ENCODE measurements at places on chromosomes 3 and 15. TPM values are rescaled to one million over a fixed set of nuclear protein-coding genes. Genes with fewer than 3 reads are reported as not detected.

DNA sequence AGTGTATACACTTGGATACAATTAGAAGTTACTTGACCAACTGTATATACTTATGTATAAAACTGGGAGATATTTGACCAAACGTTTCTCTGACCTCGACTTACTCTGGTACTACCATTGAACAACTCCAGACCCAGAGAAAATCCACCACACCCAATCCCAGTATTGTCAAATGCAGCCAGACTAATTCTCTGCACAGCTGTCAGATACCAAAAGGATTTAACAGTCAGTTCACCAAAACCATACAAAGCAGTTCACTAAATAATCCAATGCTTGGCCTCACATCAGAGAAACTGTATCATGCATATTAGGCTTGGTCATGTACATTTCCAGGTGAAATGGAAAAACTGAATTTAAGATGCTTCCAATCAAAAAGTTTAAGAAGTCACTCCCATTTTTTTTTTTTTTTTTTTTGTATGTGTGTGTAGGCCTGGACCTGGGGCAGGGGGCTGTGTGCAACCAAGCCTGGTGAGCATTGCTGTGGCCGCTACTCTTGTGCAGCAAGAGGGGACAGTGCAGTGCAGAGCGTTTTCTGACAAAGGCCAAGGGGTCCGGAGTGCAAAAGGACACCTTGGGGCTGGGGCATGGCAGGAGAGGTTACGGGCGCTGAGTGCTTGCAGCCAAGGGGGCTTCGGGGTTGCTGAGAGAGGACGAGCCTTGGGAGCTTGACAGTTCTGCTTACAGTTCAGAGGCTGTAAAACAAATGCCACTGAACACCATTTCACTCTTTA is 1.4 kb downstream of the TOMM70 start:
- H3K4me3 ChIP-seq = peak overlapping the region; percentile 96
- H3K36me3 ChIP-seq = peaks cover 8% of the 10 kb centered on the region
- DNase-seq = no peak

DNA sequence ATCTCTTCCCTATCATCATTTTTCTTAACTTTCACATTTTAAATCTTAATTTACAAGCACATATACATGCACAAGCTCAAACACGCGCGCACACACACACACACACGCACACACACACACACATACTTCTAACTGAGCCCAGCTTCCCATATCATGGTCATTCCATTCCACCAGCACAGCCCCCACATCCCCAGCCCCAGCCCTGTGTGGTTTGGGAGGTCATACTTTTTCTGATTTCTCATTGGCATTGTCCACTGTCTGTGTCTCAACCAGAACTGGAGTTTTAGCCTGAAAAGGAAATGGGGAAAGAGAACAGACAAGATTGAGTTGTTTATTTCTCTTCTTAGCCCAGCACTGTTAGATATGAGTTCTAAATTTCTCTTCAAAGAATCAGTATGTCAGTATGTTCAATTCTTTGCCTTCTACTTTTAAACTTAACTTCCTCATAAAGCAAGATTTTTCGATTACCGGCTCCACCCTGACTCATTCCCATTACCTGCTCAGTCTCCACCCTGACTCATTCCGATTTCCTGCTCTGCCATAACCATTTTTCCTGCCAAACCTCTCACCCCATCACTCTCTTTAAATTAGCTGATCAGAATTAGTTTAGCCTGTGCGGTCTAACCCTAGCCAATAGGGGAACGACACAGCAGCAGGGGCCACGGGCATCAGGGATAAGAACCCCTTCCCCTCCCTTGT is 6.4 kb downstream of the IQCF1 start:
- H3K27ac ChIP-seq = no peak overlapping the region
- no peak for DNase-seq
- no peaks in the 10 kb centered on the region for H3K27me3 ChIP-seq
- H3K4me3 ChIP-seq = no peak overlapping the region
- H3K4me1 ChIP-seq = no peaks in the 10 kb centered on the region

LRTM1 gene
- total RNA-seq = not detected

RBP2 gene
- total RNA-seq = not detected

GRCh38 chr15:97875025-97875512 is 85.4 kb upstream of the ARRDC4 start:
- H3K36me3 ChIP-seq = no peaks in the 10 kb centered on the region
- no peak overlapping the region for H3K4me3 ChIP-seq

GRCh38 chr15:92579931-92580470 is 75.6 kb downstream of the FAM174B start:
- no peak overlapping the region for H3K4me3 ChIP-seq
- no peak for DNase-seq
- no peaks in the 10 kb centered on the region for H3K4me1 ChIP-seq
- H3K36me3 ChIP-seq = no peaks in the 10 kb centered on the region
- no peak overlapping the region for H3K27ac ChIP-seq

XRN1 gene
- 62.2 TPM for total RNA-seq

CCR5 gene
- not detected for total RNA-seq

C3orf33 gene
- 5.1 TPM for total RNA-seq

DNA sequence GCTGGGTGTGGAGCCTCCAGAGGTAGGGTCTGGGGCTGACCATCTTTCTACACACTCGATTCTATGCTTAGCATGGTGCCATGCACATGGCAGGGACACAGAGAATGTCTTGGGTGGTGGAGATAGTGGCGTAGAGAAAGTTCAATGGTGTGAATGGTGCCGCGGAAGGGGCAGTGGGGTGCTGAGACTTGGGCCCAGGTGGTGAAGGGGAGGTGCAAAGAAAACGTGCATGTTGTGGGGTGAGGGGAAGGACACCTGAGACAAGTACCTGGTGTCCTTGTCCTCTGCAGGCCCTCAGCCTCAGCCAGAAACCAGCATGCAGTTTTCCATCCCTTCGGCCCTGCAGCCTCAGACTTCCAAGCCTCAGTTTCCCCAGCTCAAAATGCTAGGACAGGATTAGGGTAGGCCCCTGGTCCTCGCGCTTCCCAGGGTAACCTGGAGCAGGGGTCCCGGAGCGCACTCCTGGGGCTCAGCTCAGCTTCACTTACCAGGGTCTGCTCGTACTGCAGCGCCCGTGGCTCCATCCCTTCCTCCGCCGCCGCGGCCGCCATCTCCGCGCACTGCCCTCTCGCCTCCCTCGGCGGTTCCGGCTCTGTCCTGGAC is 375 bp downstream of the CLCN2 start:
- H3K27me3 ChIP-seq = no peaks in the 10 kb centered on the region
- H3K27ac ChIP-seq = no peak overlapping the region
- DNase-seq = peak; percentile 59
- H3K36me3 ChIP-seq = peaks cover 12% of the 10 kb centered on the region

MYZAP gene
- not detected for total RNA-seq

Measured in Karpas-422 (cell line).